ENCODE measurements at places on chromosomes 11 and 22. TPM values are rescaled to one million over a fixed set of nuclear protein-coding genes. Genes with fewer than 3 reads are reported as not detected.

DNA sequence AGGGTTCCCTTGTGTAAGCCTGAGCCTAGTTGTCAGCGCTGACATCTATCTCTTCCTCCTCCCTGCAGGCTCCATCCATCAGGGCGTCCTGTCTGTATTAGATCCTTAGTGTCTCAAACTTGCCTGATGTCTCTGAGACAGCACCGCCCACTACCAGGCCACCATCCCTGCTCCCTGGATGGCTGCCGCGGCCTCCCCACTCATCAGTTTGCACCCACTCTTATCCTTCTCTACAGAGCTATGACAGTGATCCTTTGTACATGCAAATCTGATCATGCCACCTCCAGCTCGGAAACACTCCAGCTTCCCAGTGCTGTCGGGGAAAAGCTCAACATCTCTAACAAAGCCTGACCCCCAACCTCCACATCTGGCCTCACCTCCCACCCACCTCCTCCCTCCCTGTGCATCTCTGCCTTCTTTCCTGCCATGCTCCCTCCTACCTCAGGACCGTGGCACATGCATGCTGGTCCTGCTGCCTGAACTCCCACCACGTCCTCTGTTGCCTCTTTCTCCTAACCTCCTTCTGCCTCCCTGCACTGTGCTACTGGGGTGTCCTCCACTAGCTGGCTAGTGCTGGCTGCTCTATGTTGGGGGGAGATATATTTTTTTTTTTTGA, 61.6 kb upstream of the EIF3D start:
- H3K27me3 ChIP-seq = no peaks in the 10 kb centered on the region
- DNase-seq = no peak
- H3K27ac ChIP-seq = no peak overlapping the region
- H3K4me3 ChIP-seq = no peak overlapping the region

The ZPR1 gene
- total RNA-seq = 70.5 TPM

The CADM1 gene
- total RNA-seq = 25.3 TPM

DNA sequence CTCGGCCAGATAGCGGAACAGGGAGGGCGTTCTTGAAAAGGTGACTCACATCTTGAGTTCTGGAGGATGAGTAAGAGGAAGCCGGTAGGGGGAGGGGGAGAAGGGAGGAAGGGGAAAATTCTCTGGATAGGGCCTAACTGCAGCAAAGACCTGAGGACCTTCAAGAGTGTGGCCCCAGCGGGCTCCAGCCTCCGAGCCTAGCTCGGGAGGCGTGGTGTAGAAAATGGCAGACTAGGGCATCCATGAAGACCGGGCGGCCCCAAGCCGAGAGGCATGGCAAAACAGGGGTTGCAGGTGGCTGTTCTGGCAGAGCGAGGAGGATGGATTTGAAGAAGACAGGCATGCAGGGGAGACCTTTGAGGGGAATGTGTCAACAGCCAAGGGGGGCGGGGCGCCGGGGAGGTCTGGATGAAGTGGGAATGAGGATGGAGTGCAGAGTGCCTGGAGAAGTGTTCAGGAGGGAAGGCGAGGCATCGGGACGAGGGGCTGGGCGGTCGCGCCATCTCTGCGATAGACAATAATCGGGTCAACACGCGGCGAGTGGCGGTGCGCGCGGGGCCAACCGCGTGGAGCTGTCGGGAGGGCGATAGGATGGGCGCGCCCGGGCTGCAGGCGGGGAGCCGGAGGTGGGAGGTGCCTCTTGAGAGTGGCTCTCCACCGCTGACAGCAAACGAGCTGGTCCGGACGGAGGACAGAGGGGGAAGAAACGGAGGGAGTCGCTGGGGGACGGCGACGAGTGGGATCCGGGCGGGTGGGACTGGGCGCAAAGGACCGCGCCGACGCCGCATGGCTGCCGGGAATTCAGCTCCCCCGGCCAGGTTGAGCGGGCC, 40.0 kb upstream of the CREB3L1 start:
- peaks cover 11% of the 10 kb centered on the region for H3K4me1 ChIP-seq
- peak overlapping the region; percentile 62 for H3K4me3 ChIP-seq
- H3K27ac ChIP-seq = no peak overlapping the region
- peak; percentile 87 for DNase-seq

DNA sequence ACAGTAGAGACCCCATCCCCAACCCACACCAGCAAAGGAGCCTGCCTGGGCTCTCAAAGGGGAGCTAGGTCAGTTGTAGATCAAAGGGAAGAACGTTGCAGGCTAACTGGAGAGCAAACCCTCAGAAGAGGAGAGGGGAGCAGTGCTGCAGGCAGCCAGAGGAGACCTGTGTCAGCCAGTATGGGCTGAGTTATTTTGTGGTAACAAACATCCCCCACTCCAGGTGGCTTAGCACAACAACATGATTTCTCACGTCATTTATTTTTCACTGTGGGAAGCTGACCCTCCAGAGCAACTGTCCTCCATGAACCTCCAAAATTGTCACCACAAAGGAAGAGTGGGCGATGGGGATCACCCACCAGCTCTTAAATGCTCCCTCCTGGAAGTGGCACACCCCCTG, 19.8 kb upstream of the SHANK2 start:
- H3K27me3 ChIP-seq = no peaks in the 10 kb centered on the region
- no peak for DNase-seq
- no peaks in the 10 kb centered on the region for H3K36me3 ChIP-seq
- no peak overlapping the region for H3K4me3 ChIP-seq
- no peak overlapping the region for H3K27ac ChIP-seq

DNA sequence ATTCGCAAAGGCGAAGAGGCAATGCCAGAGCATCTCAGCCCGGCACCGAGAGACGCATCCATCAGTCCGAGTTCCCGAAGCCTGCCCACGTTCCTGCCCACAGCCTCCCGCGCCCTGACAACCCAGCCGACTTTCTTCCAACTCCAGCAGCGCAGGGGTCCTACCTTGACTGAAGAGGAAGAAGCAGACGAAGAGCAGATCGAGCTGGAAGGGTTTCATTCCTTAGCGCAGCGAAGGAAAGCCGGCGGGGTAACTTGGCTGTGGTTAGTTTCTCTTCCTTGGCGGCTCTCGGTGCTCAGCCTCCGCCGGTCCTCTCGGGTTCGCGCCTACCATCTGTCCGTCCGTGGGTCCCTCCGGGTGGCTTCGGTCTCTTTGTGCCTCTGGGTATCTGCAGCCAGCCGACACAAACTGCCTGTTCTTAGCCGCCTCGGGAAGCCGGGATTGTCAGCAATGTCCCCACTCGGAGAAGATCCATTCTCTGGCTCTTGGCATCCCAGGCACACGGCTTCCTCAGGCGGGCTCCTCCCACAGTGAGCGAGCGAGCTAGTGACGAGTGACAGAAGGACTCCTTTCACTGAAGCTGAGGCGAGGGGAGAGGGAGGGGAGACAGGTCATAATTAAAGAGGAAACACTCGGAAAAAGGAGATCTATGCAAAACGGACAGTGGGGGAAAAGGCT, at the start of gene KIRREL3:
TSS of gene KIRREL3 (minus strand) at position 480 of the 678 bp plus-strand sequence.
- peaks cover 65% of the 10 kb centered on the region for H3K27me3 ChIP-seq
- peaks cover 11% of the 10 kb centered on the region for H3K4me1 ChIP-seq
- H3K4me3 ChIP-seq = peak within 1 kb of the TSS; percentile 35
- DNase-seq = no peak
- H3K27ac ChIP-seq = no peak within 1 kb of the TSS

DNA sequence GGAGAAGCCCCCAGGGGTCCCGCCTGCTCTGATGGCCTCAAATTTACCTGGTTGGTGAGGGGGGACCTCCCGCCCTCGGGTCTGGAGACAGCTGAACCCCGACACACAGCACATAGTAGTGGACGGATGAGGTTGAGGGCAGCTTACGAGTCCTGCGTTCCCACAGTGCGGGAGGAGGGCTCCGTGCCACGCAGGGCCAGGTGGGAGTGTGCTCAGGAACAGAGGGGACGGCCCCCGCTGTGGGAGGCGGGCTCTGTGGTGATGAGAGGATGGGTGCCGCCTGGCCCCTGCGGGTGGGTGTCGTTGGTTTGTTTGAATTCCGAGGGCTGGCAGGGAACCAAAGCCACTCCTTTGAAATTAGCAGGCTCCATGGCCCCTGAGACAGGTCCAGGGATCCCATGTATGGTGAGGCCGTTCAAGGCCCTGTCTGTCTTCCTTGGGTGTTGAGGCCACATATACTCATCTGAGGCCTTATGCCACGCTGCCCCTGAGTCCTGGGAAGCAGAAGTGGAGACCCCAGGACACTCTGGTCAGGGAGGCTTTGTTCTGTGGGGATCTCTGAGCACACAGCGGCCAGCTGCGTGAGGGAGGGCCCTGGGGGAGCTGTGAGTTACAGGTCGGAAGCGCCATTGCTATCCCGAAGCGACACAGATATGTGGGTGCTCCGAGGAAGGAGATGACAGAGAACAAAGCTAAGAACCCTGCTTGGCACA, 21.9 kb downstream of the NADSYN1 start:
- H3K27me3 ChIP-seq = no peaks in the 10 kb centered on the region
- H3K4me1 ChIP-seq = peaks cover 2% of the 10 kb centered on the region
- H3K4me3 ChIP-seq = no peak overlapping the region

- no peaks in the 10 kb centered on the region for H3K27me3 ChIP-seq
- no peaks in the 10 kb centered on the region for H3K36me3 ChIP-seq
- DNase-seq = no peak
- peaks cover 28% of the 10 kb centered on the region for H3K4me1 ChIP-seq
- H3K27ac ChIP-seq = no peak overlapping the region
Measured at GRCh38 chr22:45877036-45877380, 100.0 kb downstream of the WNT7B start.
